ENCODE measurements at places on chromosomes 5 and 9.

DNA sequence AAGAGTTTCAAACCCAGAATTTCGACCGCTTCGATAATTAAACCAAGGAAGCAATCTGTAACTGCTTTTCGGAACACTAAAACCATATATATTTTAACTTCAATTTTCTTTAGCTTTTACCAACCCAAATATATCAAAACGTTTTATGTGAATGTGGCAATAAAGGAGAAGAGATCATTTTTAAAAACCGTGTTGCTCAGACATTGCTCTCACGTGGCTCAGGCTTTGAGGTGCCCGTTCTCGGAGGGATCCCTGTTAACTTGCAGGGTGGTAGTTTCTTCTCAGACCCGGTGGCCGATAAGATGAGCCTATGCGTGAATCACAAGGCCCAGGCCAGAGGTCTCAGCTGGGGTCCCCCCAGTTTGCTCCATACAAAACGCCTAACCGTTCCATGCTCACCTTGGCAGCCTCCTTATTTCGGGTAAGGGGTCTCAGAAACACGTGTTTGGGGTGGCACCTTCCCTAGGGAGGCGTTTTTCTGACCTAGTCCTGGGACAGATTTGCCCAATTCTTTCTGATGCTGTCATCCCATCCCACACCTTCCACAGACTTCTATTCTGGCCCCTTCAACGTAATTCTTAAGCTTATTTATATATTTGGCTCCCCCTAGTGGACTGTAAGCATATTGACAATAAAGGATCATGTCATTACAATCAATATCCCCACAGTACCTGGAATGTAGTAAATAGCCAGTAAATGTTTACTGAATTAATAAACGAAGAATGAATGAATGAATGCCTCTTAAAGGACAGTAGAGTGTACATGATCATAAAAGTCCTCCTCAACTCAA is 48.1 kb downstream of the THBS4 start:
- DNase-seq, result peak; percentile 81

DNA sequence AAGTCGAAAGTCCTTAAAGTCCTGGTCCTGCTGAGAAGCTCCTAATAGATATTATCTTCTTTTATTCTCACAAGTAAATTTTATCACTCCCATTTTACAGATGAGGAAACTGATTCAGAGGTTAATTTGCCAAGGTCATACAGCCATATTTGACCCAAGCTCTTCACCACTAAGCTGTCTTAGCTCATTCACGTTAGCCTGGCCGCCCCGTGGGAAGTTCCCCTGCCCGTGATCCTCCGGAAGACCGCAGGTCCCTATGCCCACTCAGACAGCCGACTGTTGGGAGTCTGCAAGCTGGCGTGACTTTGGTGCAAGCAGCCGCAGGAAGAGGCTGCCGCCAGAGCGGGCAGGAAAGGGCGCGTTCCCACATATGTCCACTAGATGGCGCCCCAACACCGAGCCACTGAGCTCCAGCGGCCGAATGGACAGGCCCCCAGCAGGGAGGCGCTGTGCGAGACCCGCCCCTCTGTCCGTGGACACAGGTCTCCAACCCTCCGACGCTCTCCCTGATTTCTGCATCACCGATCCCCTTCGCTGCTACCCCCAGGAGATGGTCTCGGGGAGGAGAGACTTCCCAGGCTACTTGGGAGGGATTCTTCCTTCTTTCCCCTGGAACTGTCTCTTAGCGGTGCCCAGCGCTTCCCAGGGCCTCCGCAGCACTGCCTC is 10.0 kb upstream of the ARAP3 start:
- peak; percentile 72 for DNase-seq

- DNase-seq, result no peak
Measured at GRCh38 chr5:55066277-55066676, 36.2 kb upstream of the GZMA start.

- DNase-seq, result no peak
Measured at GRCh38 chr5:116075191-116075831, 9.5 kb upstream of the COMMD10 start.

GRCh38 chr9:14353222-14354056 is 39.5 kb upstream of the NFIB start:
- DNase-seq, result peak; percentile 69

GRCh38 chr5:78738104-78738503 is 89.5 kb upstream of the LHFPL2 start:
- no peak for DNase-seq

DNA sequence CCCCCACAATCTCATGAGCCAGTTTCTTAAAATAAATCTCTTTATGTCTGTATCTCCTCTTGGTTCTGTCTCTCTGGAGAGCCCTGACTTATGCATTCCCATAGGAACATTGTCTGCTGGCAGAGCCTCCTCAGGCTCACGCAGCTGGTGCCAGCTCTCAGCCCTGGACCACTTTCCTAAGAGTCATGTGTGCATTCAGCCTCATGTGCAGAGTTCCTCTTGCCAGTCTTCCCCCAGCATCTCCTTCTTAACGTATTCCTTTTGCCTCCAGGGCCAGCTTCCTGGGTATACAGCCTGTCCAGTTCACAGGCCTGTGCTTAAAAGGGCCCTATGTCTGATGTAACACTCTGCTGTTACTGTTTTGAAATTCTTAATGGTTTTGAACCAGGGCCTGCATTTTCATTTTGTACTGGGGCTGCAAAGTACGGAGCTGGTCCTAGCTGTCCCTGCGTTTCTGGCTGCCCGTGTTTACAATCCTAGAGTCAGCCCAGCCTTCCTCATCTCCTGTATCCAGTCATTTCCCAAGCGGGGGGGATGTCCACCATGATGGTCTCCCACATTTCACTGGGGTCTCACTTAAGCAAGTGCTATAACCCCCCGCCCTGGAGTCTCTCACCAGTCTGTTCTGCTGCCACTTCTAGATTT is 18.1 kb downstream of the ANKRD33B start:
- no peak for DNase-seq

DNA sequence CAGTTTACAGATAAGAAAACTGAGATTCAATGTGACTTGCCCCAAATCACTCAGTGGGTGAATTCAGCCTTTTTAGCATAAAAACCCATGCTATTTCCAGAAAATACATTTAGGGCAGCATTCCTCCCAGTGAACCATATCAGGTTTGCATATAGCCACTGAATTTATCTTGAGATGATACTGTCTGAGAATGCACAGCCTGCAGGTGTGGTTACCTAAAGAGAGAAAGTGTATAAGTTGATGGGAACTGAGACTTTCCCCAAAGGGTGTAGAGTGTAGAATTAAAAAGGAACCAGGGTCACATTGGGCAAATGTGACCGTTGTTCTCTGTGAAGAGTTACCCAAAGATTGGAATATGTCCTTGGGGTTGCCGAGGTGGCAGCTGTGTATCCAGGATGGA is 100.0 kb upstream of the PIK3R1 start:
- no peak for DNase-seq

- DNase-seq, result peak; percentile 32
Measured at GRCh38 chr9:136409557-136410455, 608 bp downstream of the ENTR1 start.

GRCh38 chr5:107676702-107677101 is 6.0 kb upstream of the EFNA5 start:
- DNase-seq, result peak; percentile 7

DNA sequence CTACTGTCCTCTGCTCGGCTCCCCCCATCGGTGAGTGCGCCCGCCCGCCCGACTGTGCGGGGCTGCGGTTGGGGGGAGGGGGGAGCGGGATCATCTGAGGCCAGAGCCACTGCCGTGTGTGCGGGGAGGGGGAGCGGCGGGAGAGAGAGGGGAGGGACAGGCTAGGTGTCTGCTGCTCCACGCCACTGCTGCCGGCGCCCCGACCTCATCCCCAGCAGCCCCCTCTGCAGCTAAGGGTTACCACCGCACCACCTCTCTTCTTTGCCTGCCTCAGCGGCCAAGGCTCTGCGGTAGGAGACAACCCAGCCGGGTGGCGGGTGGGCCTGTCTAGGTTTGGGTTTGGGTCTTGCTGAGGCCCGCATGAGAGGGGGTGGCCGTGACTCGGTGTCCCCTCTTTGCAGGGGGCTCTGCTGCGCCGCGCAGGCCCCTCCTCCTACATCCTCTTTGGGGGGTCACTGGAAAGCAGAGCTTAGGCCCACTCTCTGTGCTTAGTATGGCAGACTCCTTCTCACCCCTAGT is 670 bp upstream of the PURA start:
- peak; percentile 24 for DNase-seq

GRCh38 chr9:108688676-108689075 is 167.1 kb downstream of the ACTL7B start:
- peak; percentile 69 for DNase-seq

- DNase-seq, result peak; percentile 56
Measured at GRCh38 chr5:122311961-122312590, at the start of gene SNCAIP. TSS of gene SNCAIP (plus strand) at chr5:122312237. CDS start at chr5:122391135, 78,898 bp downstream.

DNA sequence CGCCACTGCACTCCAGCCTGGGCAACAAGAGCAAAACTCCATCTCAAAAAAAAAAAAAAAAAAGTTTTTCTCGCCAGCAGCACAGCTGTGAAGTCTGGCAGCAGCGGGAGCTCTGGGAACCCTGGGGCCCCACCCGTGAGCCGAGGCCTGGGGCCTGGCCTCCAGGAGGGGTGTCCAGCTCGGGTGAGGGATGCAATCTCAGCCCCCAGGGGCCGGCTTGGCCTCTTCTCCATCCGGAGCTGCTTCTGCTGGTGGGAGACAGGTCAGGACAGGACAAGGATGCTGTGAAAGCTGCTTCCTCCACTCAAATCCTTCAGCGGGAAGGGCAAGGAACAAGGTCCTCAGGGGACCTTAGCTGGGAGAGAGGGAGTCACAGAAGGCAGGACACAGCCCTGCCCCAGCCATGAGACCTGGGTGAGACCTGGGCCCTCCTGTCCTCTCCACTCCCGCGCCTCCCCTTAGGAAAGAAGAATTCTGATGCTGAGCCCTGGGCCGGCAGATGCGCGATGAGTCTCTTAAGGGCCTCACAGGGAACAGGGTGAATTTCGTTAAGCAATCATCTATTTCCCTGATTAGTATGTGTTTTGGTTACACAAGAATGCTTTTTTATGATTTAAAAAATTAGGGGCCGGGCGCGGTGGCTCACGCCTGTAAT is 30.6 kb downstream of the PLPP7 start:
- no peak for DNase-seq

GRCh38 chr5:142901476-142902185 is 131.5 kb downstream of the ARHGAP26 start:
- DNase-seq, result no peak

GRCh38 chr5:137405393-137405792 is 93.7 kb downstream of the SPOCK1 start:
- no peak for DNase-seq

DNA sequence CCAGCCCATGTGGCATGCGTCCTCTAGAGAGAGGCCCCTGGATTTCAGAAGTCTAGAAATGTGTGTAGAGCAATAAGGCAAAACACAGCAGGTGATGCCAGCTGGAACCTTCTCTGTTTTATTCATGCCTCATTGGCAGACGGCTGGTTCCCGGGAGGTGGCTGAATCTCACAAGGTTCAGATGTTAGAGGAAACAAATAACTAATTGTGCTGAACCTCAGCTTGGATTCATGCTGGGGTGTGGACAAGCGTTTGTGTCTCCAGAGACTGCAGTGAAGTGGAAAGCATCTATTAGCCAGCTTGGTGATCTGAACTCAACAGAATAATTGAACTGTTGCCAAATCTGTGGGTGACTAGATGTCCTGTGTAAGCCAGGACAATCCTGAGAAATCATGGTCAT is 131.1 kb upstream of the NR4A3 start:
- no peak for DNase-seq

DNA sequence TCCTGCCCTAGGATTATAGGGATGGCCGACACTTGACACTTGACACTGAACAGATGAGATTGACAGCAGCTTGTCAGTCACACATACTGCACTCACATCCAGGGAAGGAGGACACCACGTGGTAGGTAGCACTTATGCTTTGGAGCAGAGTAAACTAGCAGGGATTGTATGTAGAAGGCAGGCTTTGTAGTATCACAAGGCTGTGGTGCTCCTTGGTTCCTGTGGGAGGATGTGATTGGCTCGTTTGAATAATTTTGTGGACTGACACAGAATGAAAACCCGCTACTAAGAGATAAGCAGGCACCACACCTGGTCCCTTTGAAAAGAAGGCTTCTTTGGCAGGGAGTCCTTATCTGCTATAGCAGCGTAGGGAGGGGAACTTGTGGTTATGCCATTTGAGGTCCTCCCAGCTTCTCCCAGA is 63.6 kb upstream of the IL12B start:
- DNase-seq, result no peak

DNA sequence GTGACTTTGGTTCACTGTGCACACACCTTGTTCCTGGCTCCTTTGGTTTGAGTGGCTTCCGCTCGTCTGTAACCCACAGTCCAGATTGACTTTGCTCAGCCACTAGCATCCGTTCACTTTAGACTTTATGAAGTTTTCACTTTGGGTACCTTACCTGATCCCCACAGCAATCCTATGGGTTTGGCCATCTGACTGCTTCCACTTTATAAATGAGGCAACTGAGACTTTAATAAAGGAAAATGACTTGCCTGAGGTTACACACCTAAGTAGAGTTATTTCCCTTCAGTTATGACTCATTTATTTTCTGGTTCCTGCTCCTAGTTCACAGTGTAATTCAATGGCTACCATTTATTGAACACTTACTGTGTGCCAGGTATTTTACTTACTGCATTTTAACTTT is 94.2 kb upstream of the SAP30L start:
- no peak for DNase-seq

GRCh38 chr5:68088302-68088701 is 127.3 kb upstream of the PIK3R1 start:
- DNase-seq, result peak; percentile 90

- no peak for DNase-seq
Measured at GRCh38 chr9:34986540-34987047, 3.0 kb upstream of the DNAJB5 start.

GRCh38 chr5:139413963-139414362 is 10.1 kb upstream of the SPATA24 start:
- DNase-seq, result no peak

GRCh38 chr9:122944960-122945888 is 4.4 kb downstream of the RABGAP1 start:
- DNase-seq, result peak; percentile 33

DNA sequence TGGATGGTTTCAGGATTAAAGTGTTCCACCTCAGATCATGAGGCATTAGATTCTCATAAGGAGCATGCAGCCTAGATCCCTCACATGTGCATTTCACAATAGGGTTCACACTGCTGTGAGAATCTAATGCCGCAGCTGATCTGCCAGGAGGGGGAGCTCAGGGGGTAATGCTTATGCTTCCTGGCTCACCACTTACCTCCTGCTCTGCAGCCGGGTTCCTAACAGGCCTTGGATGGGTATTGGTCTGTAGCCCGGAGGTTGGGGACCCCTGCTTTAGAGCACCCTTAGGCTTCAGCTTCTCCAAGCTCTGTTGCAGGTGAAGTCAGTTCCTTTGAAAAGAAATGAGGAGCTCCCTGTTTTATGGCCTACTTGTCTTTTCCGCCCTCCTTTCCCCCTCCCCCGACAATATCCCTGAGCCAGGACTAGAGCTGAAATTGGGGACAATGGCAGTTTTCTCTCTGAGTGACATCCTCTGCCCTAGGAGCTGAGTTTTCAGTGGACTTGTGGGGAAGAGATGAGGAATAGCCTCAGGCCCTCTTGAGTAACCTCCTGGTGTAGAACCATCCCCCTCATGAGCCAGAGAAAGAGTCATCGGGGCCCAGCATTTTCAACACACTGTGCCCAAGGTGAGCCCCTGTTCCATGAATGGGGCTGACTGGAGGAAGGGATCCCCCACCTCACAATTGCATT is 16.2 kb upstream of the MAT2B start:
- DNase-seq, result peak; percentile 10
